Bone marrow (tissue), 2 donors: ENCODE measurements at places on chromosomes 2 and 18.

- DNase-seq: no peak
These were observed 54.7 kb upstream of the CAB39 start for GRCh38 chr2:230657906-230658305.

DNA sequence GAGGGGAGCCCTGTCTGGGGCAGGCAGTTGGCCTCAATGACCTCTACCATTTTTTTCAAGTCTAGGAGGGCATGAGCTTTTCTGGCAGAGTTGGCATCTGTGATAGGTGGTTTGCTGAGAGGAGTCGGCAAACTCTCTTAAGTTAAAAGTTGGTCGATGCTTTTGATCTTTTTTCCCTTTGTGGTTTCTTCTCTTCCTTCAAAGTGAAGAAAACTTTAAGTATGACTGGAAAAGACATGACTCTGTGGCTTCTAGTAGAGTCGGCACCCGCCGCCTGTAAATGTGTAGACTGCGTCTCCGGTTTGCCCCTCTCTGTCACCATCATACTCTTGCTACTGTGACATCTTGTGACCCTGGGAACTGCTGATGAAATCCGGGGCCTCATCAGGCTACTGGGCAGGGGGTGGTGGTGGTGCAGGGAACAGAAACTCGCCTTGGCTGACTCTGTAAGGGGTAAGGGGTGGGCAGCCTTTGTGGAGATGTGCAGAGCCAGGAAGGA lies 21.1 kb downstream of the INPP5D start:
- DNase-seq: no peak

- no peak for DNase-seq
These were observed 48.1 kb downstream of the CYRIA start for GRCh38 chr2:16617282-16618266.

GRCh38 chr2:115364093-115364492 lies 921.7 kb downstream of the DPP10 start:
- DNase-seq: no peak

- DNase-seq: no peak
These were observed 107.1 kb upstream of the POU3F3 start for GRCh38 chr2:104746858-104747257.

DNA sequence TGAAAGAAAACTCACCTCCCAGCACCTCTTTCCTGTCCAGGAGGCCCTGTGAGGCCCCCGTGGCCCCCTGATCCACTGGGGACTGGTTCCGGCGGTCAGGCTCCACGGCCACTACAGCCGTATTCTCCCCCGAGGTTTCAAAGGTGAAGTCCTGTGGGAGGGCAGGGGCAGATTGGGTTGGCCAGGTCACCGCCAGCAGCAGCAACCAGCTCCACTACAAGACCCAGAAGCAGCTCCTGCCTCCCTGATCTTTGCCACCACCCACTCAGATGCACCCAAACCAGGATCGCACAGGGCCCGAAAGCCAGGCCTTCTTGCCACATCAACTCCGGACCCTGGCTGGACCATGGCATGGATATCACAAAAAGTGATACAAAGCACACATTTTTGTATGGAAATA lies 21.9 kb downstream of the SDC1 start:
- no peak for DNase-seq

GRCh38 chr18:34117319-34117718 lies 107.4 kb downstream of the NOL4 start:
- DNase-seq: no peak

DNA sequence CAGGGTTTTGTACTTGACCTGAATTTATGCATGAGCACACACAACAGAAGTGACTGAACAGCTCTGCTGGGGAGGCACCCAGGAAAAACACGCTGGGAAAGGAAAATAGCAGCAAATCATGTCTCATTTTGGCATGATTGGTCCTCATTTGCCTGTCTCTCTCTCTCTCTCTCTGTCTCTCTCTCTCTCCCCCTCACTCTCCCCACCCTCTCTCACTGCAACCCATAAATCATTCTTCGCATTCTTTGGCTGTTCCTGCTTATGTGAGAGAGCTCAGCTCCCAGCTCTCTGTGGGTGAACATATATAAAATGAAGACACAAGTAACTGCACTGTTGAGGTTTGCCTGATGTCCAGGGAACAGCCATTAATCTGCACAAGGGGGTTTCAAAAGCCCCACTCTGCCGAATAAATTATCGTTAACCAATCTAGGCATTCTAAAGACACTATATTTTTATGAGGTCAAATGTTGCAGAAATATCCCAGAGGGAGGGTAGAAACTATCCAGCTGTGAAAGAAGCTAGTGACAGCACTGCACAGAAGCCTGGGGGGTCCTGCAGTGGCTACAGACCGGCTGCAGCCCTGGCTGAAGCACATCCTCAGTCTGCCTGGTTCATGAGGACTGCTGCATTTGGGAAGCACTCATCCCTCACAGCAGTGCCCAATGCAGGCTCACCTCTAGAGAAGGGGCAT lies 260.3 kb downstream of the AFF3 start:
- no peak for DNase-seq

- DNase-seq: no peak
These were observed 214.0 kb upstream of the KCNJ3 start for GRCh38 chr2:154484338-154485099.

DNA sequence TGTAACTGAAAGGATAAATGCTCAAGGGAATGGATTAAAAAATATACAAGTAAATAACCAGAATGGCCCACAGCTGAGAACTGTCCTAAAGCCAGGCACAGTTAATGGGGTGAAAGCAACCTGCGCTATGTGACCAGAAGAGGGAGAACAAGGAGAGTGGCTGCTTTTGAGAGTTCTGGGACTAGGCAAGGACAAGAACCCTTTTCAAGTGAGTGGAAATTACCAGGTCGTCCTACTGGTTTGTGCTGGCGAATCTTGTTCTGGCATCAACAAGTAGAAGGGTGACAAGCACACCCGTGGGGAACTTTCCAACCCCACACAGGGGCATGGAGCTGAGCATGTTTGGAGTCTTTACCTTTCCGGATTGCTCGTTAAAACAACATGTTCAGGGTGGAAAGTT lies 82.8 kb downstream of the TMEM17 start:
- DNase-seq: no peak

DNA sequence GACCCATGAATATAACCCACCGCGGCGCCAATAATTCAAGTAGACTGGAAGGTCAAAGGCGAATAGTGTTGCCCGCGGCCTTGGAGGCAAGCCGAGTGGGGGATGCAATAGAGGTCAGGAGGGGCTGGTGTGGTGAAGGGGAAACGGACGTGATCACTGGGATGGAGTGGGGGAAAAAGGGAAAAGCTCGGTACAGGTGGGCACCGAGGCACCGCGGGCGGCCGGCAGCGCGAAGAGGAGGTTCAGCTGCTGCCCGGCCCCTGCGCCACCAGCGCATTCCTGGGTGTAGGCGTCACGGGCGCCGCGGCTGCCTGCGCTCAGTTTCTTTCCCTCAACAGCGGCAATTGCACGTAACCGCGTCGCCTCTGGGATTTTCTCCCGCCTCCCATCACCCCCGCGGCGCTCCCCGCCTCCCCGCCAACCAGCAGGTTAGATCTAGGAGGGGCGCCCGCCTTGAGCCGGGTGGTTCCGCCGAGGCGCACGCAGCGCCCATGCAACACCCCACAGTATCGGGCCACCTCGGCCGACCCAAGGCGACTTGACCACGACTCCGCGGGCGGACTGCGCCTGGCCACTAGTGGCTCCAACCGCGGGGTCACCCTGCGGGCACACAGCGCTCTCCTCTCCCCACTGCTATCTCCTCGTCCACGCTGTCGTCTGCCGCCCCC lies 1.5 kb downstream of the RND3 start:
- no peak for DNase-seq

DNA sequence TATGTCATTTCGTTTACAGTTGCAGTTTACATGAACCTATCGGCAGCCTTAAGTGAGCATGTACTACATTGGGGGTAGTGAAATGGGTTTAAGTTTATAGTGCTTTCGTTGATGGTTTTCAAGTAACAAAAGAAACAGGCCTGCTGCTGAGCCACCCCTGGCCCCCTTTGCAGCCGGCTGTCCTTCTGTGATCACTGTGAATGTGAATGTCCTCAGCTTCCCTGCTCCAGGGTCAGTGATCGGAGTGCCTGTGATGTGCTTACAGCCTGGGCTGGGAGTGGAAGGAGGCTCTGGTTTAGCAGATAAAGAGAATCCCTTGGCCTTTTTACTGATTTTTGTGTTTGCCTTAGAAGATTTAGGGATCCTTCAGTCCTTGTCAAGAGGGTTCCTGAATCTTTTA lies 154.2 kb downstream of the FAM210A start:
- DNase-seq: no peak

- DNase-seq: no peak
These were observed 26.1 kb downstream of the ADCY3 start for GRCh38 chr2:24893934-24894333.

- no peak for DNase-seq
These were observed 1.1 kb upstream of the EPC2 start for GRCh38 chr2:148643421-148643820.

GRCh38 chr2:1825046-1825445 lies 80.7 kb upstream of the PXDN start:
- no peak for DNase-seq

DNA sequence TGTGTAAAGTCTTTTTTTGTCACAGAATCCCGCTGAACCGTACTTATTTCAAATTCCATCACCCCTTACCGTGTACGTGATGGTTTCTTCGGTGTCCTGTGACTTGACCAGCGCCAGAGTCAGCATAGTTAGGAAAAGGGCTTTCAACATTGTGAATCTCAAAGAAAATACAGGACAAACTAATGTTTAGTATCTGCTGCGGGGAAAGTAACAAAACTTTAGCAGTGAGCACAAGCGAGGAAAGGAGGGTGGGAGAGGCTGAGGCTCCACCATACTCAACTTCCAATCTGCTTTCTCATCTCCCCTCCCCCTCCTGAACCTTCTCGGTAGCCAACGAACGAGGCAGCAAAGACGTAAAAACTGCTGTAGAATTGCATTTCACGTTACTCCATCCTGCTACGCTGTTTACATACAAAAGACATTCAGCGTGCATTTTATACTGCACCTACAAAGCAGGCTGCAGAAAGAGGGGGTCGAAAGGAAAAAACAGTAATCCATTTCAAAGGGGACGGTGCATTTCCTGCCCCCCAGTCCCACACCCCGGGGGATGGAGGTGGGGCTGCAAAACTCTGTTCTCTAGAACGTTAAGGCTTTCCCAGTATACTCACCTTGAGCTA lies 1.2 kb downstream of the EFEMP1 start:
- DNase-seq: no peak

DNA sequence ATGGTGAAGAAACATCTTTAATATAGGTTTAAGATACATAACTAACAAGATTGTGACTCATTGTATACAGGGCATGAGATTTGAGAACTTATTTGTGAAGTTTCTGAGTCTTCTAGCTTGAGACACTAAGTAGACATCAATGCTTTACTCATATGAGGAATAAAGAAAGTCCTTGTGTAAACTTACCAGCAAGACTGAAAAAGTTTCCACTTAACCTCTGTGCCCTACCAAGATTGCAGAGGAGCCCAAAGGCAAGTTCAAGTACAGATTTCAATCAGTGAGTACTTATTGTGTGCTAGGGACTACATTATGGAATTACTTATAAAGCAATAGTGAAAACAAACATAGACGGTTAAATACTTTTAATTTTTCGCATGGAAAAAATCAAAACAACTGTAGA lies 1041.2 kb upstream of the CELF4 start:
- no peak for DNase-seq

GRCh38 chr2:204705243-204705932 lies 160.1 kb downstream of the PARD3B start:
- DNase-seq: no peak

DNA sequence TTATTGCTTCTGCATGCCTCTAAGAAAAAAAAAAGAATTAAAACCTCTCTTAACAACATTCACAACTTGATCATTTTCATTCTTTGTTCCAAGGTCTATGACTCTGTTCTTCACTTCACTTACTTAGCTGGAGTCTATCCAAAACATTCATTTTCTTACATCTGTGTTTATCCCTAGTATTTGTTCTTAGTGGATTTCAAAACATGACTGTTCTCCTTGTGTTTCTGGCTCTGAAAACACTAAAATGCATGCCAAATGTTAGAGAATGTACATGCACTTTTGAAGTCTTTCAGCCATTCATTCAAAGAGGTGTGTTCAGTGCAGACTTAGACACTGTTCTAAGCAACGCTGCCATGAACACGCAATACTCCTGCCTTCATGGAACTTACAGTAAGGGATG lies 138.8 kb downstream of the CNTNAP5 start:
- no peak for DNase-seq

- no peak for DNase-seq
These were observed 749 bp upstream of the PTMA start for GRCh38 chr2:231707625-231707926.

GRCh38 chr2:112048887-112049286 lies 6.2 kb upstream of the TMEM87B start:
- DNase-seq: no peak

DNA sequence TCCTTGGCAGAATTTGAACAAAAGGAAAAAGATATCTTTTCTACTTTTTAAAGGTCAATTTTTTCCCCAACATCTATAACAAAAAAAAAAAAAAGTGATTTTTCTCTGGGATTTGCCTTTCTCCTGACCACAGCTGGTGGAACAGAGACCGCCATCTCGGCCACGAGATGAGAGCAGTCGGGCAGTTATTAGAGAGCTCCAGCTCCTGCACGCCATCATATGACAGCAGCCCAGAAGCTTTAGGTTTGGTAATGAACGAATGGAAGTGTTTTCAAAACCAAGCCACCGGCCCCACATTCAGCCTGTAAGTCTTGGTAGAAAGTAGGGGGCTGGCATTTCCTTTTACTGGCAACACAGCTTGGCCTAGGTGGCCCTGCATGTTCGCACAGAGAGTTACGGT lies 94.9 kb upstream of the FZD7 start:
- no peak for DNase-seq

DNA sequence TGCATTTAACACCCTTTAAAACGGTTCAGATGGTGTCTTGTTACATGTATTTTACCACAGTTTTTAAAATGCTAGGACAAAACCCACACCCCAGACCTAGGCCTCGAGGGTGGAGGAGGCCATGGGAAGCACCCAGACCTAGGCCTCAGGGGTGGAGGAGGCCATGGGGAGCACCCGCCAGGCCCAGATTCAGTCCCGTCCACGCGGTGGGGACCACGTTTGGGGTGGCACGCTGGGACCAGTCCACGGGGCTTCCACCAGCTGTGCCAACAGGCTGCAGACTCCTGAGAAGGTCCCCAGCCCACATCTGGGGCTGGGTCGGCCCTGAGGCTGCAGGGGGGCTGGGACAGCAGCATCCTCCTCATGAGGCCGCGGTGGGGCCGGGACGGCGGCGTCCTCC lies 63.4 kb downstream of the SLC66A2 start:
- DNase-seq: no peak
